Stimulated activated CD4-positive, alpha-beta T cell treated with anti-CD3 and anti-CD28 coated beads, Interleukin-4, amount 100 ng/mL, for 4 hours (primary cell): ENCODE measurements at places on chromosomes 5 and 9.

DNA sequence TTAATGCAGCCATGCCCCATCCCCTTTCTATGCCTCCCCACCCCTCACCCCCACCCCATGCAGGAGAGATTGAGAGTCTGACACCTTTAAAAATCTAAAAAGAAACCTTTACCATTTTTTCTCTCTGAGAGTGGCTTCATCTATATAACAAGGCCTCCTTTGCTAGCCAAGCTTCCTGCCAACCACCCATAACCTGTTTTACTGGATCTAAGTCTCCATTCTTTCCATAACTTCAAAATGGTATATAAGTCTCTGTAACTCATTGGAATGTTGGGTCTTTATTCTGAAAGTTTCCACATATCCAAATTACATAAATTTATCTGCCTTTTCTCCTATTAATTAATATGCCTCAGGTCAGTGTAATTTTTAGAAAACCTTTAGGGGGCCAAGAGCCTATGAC, 1174.0 kb downstream of the MAT2B start:
- no peak for DNase-seq

GRCh38 chr9:131927091-131927490, 152.6 kb downstream of the MED27 start:
- no peak for DNase-seq

- no peak for DNase-seq
Measured at GRCh38 chr9:91856419-91856818, 93.6 kb downstream of the ROR2 start.

DNA sequence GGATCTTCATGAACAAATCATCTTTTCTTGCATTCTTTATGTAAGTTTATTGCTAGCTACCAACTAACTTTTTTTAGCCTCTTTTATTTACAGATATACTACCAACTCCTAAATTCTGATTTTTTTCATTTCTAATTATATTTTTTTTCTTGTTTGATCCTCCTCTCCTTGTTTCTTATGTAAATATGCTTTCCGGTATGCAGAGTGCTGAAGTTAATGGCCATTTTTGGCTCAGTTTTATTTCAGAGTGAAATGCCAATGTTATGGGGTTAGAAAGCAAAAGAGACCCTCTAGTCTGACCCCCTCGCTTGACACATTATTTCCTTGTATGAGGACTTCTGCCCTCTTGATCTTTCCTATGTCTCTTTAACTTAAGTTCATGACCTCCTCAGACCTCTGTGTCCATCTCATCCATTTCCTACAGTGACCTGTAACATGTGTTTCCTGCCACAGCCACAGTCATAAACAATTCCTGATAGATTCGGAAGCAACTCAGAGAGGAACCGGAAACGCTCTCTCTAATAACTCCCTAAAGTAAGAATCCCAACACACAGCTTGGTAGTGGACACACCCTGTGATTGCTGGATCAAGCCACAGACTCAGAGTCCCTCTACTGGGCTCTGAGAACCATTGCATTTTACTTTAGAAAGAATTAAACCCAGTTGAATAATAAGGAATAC, 42.9 kb upstream of the AFAP1L1 start:
- no peak for DNase-seq

GRCh38 chr5:527646-528628, 3.7 kb upstream of the SLC9A3 start:
- DNase-seq: no peak

DNA sequence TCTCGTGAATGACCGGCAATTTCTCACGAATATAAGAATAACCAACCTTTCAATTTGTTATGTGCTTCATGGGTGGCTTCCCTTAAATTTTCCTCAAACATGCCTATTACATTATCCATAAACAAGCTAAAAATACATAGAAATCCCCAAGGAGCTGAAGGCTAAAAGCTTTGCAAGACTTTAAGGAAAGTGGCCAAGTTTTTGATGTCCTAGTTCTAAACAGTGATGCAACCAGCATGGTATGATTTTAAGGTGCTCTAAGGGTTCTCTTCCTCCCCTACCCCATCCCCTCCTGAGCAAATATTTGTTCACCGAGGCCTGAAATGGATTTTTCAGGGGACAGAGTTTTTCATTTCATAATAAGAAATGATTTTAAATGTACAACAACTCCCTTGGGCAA, 79.8 kb downstream of the RGS7BP start:
- no peak for DNase-seq

DNA sequence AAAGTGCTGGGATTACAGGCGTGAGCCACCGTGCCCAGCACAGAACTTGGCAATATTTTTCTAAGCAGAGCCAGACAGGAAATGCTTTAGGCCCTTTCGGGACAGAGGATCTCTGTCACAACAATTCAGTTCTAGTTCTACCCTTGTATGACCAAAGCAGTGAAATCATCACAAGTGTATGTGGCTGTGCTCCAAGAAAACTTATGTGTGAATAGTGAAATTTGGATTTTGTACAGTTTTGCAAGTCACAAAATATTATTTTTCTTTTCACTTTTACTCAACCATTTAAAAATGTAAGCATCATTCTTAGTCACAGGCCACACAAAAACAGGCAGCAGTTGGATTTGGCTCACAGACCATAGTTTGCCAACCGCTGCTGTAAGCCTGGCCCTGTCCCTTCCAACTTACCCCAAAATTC, 20.4 kb upstream of the PRUNE2 start:
- no peak for DNase-seq

DNA sequence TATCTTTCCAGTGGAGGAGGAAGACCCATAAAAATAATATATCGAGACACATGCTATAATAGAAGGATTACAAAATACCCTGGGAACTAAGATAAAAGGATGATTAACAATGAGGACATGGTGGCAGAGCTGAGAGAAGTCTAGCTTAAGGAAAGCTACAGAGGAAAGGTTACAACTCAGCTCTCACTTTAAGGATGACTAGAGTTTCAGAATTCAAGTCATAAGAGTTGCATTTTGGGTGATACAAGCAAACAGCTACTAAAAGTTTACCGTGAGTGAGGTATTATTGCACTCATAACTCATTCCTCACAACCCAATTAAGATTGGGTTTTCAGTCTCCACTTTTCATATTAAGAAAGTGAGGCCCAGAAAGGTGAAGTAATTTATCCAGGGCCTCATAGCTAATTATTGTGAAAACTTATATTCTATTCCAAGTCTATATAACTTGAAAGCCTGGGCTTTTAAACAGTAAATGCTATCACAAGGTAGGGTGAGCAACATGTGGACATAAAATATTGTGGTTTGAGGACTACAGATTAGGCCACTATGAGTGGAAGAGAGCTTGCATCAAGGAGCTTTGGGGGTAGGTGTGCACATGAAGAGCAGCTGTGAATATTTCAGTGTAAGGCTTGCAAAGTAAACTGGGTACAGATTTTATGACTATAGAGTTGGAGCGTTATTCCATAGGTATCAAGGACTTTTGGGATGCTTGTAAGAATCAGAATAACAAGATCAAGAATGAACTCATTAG, 28.0 kb downstream of the JAKMIP2 start:
- no peak for DNase-seq

GRCh38 chr5:145981589-145982571, 45.5 kb downstream of the SH3RF2 start:
- no peak for DNase-seq

GRCh38 chr5:134370311-134370870, 978 bp upstream of the UBE2B start:
- peak; percentile 49 for DNase-seq

DNA sequence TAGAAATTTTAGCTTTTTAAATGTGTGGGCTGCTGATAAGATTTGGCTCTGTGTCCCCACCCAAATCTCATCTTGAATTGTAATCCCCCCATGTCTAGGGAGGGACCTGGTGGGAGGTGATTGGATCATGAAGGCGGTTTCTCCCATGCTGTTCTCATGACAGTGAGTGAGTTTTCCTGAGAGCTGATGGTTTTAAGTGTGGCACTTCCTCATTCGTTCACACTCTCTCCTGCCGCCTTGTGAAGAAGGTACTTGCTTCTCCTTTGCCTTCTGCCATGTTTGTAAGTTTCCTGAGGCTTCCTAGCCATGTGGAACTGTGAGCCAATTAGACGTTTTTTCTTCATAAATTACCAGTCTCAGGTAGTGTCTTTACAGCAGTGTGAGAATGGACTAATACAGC, 127.8 kb upstream of the MVB12B start:
- DNase-seq: no peak

DNA sequence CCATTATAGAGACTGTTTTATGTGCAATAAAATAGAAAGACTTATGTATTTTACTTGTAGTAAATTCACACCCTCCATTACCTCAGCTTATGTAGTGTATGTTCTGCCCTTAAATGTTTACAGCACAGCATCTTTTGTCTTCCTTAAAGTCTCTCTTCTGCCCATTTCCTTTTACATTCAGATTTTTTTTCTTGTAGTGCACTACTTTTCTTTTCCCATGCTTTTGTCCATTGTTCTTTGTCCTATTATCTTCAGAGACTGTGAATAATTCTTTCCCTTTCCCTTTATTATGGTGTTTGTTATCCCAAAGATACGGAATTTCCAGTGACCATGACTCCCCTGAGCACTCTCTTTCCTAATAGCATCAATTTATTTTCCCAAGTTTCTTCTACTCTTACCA, 66.1 kb upstream of the TYRP1 start:
- DNase-seq: no peak

DNA sequence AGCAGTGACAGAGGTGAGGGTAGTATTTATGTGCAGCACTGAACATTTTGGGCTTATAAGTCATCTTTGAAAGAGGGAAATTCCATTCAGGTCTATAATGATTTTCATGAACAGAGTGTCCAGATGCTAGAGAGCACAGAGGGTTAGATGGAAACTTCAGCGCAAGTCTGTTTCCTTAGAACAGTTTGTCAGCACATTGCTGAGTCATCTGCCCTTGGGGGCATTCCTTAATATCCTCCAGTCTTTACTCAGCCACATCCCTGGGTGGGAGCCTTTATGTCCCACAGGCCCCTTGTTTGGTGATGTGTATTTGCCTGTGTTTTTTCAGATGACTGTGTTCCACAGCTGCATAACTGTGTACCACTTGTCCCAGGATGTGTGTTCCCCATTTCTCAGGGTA, 138.5 kb upstream of the S1PR3 start:
- DNase-seq: no peak

DNA sequence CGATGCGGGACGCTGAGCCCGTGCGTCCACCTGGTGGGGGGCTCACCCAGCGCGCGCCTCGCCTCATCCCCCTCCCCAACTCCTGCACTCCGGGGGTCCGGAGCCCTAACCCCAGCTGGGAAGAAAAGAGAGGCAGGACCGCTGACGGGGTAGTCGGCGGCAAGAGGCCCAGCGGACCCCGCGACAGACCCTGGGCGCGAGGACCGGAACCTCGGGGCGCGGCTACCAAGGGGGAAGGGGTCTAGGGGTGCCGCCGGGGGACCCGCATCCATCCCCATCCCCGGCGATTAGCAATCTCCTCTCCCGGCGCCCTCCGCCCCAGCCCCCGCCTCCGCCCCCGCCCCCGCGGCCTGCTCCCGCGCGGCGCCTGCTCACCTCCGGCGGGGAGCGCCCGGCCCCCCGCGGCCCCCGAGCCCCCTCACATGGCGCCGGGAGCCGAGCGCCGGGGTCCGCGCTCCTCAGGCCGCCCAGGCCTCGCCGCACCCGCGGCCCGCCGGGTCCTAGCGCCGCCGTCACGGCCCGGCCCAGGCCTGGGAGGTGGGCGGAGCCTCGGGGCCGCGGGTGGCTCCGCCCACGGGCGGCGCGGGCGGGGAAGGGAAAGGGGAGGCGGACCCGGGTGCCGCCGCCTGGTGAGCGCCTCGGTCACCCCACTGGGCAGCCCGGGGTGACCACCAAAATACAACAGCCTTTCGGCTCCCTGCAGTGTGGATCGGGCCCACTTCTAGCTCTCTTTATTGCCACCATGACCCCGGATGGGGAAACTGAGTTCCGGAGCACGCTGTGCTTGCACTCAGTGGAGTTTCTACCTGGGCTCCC, at the start of gene ST6GALNAC6:
Gene ST6GALNAC6, minus strand, starts transcription at position 476 of the 816 bp plus-strand sequence. CDS start 1,622 bp downstream, outside the sequence.
- peak; percentile 61 for DNase-seq

DNA sequence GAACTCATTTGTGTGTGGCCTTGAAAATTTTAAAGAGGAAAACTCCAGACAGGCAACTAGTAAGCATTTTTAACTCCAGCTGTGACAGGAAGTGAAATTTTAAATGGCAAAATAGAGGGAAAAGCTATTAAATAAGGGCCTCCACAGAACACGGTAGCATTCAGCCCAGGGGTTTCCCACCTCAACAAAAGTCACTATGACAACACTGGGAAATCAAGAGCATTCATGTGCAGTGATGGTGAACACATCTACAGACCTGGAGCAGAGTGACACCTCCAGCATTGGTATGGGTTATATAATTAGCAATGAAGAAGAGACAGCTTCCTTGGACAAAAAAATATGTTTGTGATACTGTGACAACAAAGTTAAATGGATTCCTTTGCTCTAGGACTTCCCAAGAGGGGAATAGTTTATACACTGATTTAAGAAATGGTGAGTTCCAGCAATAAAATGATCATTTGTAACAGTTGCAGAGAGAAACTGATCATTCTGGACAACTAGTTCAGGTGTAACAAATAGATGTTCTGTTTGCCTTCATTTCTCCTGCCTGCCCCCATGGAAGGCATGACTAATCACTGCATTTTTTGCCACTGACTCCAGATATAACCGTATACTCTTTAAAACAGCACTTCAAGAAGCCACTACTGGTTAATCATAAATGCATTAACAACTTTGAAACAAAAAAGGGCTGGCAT, 93.3 kb upstream of the SLC44A1 start:
- no peak for DNase-seq

GRCh38 chr5:126520593-126520953, 74.4 kb downstream of the ALDH7A1 start:
- no peak for DNase-seq

DNA sequence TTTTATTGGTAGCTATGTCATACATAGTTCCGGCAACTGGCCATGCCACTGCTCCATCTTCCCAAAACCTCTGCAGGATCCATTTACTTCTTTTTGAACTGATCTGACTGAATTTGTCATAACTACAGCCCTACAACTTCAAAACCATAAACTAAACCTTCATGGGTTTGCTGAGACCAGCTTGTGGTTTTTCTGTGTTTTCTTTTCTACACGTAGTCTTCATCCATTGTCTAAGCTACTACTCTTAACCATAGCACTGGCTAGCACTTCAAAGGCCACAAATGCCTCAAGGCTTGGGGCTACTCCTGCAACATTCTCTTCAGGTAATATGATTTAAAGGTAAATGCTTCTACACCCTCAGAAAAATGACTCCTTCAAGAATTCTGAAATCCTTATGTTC, 9.0 kb upstream of the KIF2A start:
- DNase-seq: no peak

- DNase-seq: no peak
Measured at GRCh38 chr5:113634957-113635356, 121.5 kb downstream of the YTHDC2 start.

GRCh38 chr5:132497488-132497997, 7.0 kb upstream of the IRF1 start:
- peak; percentile 4 for DNase-seq

DNA sequence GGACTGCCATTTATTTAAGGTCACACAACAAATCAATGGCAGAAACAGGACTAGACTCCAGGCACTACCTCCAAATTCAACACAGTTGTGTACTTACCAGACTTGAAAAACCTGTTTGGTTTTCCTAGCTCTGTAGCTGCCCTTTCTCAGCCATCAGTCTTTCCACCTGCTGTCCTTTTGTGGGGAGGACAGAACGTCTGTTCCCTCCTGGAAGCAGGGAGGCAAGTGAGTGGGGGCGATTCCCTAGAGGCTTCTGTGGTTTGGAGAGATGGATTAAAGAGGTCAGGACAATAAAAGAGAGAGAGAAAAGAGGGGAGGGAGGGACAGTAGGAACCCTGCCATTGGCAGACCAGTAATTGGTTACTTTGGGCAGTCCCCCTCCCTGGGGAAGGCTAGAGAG, 14.7 kb downstream of the ASTN2 start:
- DNase-seq: no peak

- no peak for DNase-seq
Measured at GRCh38 chr5:39691993-39692392, 267.2 kb upstream of the DAB2 start.
